ENCODE measurements at places on chromosomes 5 and 9. TPM values are rescaled to one million over a fixed set of nuclear protein-coding genes. Genes with fewer than 3 reads are reported as not detected.

DNA sequence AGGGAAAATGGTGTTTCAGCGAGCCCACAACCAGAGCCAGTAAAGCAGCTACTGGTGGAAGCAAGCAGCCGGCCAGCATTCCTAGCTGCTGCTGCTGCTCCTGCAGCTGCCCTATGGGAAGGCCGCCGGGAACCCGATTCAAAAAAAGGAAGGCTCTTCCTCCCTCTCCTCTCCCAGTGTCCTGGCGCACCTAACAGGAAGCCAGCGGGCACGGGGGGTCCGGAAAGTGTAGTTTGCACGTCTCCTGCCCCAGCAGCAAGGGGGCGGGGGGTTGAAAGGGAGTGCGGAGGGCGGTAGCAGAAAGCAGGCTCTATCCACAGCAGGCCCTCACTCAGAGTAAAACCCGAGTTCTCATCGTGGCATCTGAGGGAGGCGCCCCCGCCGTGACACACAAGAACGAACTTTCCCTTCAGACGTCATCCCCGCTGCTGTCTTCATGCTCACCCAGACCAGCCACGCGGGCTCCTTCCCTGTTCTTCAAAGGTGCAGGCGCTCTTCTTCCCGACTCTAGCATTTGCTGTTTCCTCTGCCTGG is 16.5 kb downstream of the GRXCR2 start:
- DNase-seq, result peak; percentile 89

GRCh38 chr5:173665326-173665725 is 48.9 kb upstream of the BOD1 start:
- DNase-seq, result no peak

DNA sequence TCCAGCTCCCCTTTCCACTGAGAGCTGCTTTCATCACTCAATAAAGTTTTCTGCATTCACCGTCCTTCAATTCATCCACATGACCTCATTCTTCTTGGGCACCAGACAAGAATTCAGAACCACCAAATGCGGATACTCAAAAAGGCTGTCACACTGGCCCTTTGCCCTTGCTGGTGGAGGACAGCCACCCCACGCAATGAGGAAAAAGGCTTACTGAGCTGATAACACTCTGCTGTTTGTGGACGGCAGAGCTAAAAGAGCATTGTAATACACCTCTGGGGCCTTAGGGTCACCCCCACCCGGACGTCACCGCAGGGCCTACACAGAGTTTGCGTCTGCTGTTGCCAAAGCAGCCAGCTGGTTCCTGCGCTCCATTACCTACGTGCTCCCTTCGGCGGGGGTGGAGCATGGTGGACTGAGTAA is 51.2 kb upstream of the ZNF608 start:
- DNase-seq, result no peak

DNA sequence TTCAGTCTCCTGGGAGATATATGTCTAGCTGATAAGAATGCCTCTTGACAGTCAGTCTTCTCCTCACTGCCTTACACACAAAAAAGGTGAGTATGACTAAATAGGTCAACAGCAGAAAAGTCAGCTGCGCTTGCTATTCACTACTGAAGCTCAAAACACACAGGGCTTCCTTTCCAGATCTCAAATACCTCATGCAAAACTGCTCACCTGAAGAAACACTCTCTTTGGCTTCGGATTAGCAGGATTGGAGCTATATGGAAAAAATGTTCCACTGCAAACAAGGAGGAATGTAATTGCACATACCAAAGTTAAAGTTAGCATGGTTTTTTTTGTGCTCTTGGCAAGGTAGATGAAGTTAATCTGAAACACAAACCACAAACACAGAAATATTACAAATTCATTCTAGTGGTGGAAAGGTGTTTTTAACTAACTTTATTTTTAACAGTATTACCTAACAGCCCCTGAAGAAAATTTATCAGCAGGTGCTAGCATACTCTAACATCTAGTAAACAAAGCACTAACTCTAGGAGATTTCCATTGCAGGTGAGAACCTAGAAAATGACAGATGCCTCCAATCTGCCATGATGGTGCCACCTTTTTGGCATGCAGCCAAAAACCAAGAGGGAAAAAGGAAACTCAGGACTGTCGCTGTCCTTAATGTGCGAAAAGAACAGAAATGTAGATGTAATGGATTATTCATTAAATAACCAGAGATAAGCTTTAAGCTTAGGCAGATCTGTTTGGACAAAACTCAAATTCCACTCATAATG is 31.8 kb downstream of the ERMP1 start:
- DNase-seq, result no peak

DNA sequence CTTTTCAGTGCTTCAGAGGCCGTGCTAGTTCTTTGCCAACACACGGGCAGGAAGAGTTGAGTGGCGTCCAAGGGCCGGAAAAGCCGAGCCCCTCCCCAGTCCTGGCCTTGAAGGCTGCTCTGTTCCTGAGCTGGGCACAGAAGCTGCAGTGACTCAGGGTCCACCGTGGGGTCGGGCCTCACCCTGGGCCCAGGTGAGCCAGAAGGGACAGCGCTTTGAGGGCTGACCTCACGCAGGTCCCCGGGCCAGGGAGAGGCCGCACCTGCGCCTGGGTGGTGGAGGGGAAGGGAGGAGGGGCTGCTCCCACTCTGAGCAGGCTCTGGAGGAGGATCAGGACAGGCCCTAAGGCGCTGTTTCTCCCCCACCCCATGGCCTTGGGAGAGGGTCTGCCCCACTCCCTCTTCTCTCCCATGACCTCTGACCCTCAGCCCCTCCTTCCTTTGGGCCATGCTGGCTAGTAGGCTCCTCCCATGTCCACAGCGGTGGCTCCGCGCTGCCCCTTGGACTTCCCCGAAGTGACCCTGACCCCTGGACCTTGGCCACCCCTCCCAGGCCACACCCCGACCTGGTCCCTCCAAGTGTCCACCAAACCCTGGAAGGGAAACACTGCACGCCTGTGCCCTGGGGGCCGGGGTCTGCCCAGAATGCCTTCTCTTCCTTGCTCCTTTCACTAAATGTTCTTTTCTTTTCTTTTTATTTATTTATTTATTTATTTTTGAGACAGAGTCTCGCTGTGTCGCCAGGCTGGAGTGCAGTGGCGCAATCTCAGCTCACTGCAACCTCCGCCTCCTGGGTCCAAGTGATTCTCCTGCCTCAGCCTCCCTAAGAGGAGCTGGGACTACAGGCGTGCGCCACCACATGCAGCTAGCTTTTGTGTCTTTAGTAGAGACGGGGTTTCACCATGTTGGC is 19.7 kb upstream of the SLC6A19 start:
- no peak for DNase-seq

DNA sequence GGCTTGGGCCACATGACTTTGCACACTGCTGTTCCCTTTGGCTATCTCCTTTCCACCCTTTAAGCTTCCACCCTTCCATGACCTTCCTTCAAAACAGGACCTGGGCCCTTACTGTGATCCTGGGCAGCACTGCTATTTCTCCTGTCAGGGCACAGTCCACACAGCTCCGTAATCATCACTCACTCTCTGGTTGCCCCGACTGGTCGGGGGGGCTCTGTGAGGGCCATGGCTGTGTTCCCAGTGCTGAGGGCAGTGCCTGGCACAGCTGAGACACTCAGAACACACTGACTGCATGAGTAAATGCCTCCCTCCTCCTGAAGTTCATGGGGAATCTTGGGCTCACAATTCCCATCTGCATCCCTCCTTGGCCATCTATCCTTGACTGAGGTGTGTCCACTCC is 12.2 kb downstream of the TRAF1 start:
- no peak for DNase-seq

- no peak for DNase-seq
These were observed 67.7 kb downstream of the ELOVL7 start for GRCh38 chr5:60776343-60776742.

- no peak for DNase-seq
These were observed 219.3 kb upstream of the TRIM32 start for GRCh38 chr9:116467740-116468351.

DNA sequence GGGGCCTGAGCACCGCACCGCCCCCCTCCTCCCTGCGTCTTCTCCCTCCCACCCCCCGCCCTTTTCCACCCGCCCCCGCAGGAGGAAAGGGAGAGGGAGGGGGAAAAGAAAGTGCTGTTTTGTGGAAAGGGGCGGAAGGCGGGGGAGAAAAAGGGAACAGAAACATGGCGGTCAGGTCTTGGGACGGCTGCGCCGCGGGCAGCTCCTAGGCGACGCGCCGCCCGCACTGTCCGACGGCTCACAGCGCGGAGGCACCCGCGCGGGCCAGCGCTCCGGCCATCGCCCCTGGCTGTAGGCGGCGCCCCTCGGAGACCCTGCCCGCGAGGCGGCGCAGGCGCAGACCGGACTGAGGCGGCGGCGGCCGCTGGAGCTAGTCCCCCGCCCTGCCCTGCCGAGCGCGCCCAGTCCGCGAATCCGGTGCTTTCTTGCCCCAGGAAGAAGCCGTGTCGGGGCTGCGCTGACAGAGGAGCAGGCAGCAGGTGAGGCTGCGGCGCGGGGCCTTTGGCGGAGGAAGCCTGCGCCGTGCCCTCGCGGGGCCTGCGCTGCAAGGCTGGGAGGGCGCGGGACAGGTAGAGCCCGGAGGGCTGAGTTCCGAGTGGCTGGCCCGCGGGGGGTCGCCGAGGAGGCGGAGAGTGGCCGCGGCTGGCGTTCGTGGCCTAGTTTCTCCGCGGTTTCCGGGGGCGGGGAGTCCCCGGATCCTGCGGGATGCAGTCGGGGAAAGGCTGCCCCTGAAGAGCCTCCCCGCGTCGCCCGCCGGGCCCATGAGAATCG is at the start of gene DENND4C:
TSS of gene DENND4C (plus strand) at position 339 of the 771 bp plus-strand sequence. CDS start 45,482 bp downstream, outside the sequence.
- peak; percentile 93 for DNase-seq

DNA sequence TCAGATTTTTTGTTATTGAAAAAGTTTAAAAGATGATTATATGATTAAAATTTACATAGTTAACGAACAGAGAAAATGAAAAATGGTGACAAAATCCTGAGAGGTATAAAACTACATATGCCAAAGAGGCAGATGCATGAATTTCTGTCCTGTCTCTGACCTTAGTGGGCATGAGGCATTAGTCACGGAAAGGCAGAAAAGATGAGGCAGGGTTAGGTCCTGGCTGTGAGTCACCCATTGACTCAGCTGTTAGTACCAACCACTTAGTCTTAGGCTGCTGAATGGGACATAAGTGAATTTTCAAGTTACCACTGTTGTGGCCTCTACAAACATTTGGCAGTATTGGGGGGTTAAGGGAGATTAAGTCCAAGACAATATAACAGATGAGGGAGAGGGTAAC is 33.1 kb downstream of the RASA1 start:
- no peak for DNase-seq

- DNase-seq, result no peak
These were observed 5.9 kb upstream of the CEL start for GRCh38 chr9:133055788-133056420.

DNA sequence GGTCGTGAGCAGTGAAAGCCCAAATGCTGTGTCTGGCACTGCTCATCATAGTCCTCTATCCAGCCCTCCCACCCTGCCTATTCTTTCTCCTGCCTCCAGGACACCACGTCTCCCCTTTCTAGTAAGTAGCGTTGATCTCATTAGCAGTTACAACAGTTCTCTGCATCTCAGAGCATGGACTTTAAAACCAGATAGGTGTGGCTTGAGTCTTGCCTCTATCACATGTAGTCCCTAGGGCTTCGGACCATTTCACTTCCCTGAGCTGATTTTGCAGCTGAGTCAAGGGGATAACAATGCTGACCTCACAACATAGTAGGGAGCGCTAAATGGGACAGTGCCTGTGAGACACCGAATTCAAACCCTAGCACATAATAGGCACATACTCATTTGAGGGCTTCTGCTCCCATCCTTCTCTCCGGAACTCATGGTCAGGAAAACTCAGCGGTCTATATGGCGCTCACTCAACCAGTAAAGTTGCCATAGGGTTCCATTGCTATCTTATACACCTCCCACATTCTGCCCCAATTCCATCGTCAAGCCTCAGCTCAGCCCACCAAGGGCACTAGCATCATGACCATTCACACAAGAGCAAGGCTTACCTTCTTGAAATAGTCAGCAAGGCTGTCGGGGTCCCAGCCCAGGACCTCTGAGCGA is 515 bp downstream of the LCP2 start:
- no peak for DNase-seq

GRCh38 chr5:167453246-167454030 is 838.0 kb upstream of the WWC1 start:
- no peak for DNase-seq

DNA sequence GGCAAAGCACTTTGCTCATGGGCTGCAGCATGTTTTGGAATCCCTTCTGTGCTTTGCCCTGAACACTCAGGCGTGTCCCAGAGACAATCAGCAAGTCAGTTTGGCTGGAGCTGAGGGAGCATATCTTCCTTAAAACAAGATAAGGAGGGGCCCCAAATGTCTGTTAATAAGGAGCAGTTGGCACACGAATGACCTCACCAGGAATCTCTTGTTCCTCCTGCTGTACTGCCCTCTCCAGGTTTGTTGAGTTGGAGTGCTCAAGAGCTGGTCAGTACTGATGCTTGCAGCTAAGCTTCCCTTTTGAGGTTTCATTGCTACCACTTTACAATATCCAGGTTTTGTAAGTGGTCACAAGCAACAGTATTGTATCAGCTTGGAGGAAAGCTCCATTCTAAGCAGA is 101.3 kb upstream of the EGFLAM start:
- no peak for DNase-seq

GRCh38 chr5:177968661-177969211 is 27.3 kb downstream of the PROP1 start:
- DNase-seq, result no peak

- no peak for DNase-seq
These were observed 93.6 kb downstream of the COL23A1 start for GRCh38 chr5:178496642-178497041.

DNA sequence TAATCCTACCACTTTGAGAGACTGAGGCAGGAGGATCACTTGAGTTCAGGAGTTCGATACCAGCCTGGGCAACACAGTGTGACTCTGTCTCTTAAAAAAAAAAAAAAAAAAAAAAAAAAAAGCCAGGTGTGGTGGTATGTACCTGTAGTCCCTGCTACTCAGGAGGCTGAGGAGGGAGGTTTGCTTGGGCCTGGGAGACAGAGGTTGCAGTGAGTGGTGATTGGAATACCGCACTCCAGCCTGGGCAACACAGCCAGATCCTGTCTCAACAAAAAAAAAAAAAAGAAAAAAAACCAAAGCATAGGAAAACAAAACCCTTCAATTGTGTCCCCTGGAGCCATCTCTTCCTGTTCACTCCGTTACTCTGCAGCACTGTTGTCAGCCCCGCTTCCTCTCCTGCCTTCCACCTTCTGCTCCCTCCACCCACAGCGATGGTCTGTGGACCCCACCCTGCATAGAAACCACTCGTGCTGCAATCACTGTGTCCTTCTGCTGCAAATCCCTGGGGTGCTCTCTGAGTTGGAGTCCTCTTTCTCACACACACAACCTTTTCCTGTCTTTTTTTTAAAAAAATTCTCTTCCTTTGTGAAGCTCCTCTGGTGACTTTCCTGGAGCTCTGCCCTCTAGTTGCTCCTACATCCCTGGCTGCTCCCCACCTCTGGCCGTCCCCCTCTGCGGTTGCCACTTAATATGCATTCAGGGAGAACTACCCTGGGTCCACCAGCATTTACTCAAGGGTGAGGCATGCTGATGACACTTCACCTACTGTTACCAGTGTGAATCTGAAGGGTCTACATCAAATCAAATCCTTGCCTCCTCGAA is 22.2 kb downstream of the CCT5 start:
- no peak for DNase-seq

- no peak for DNase-seq
These were observed 51.2 kb downstream of the ADAMTS19 start for GRCh38 chr5:129511291-129511690.

The SMIM33 gene
- not detected for total RNA-seq

The SOX30 gene
- total RNA-seq, result 0.13 TPM

The TESK1 gene
- 28.6 TPM for total RNA-seq

The PCDHB14 gene
- total RNA-seq, result 1.5 TPM

The MTX3 gene
- total RNA-seq, result 24.1 TPM

The NCS1 gene
- 38.1 TPM for total RNA-seq

The LOX gene
- 0.79 TPM for total RNA-seq

The UBLCP1 gene
- 39.0 TPM for total RNA-seq

The CDH12 gene
- total RNA-seq, result not detected

The CDH9 gene
- total RNA-seq, result 0.79 TPM

The ANKH gene
- 10.2 TPM for total RNA-seq

The SLC6A3 gene
- 0.61 TPM for total RNA-seq

The ANKDD1B gene
- total RNA-seq, result 0.44 TPM

The CEP72 gene
- total RNA-seq, result 26.7 TPM

Data from H9 (cell line).